GF-D8 (cell line): ENCODE measurements at places on chromosomes 13 and 19.

- DNase-seq: peak; percentile 86
Observed at GRCh38 chr19:10553943-10554381, 10.3 kb downstream of the ATG4D start.

GRCh38 chr19:43574424-43575155, 737 bp downstream of the XRCC1 start:
- DNase-seq: no peak

- DNase-seq: peak; percentile 78
Observed at GRCh38 chr19:6674868-6675305, 4.9 kb upstream of the TNFSF14 start.

- no peak for DNase-seq
Observed at GRCh38 chr13:50214514-50214913, 199.3 kb downstream of the KCNRG start.

DNA sequence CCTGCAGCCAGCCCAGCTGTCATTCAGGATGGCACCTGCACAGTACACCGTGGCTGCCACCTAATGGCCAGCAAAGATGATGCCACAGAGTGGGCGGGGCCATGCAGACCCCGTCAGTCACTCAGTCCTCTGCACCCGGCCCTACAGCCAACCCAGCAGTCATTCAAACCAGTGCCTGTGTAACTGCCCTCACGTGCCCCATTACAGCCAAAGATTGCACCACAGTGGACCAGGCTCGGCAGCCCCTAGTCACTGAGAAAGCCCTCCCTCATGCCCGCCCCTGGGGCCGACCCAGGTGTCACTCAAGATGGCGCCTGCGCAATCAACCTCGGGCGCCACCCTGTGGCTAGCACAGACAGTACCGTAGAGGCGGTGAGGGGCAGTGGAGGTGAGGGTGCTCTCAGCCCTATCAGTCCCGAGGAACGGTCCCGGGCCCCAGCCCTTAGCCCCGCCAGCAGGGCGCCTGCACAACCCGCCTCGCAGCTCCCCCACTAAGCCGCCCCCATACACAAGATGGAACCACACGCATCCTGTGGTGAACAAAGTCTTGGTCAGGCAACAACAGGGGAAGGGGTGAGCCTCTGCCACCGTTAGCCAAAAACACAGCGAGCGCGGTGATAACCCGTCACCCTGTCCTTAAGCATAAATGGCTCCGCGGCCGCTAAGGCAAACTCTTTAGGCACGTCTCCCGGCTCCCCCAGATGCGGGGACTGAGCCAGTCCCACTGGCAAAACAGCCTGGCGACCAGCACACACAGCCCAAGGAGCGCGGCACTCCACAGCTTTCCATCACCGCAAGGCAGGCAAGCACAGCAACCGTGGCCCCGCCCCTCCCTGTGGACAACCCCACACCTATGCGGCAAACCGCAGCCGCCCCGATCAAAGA, 2.3 kb downstream of the PEG3 start:
- peak; percentile 8 for DNase-seq

DNA sequence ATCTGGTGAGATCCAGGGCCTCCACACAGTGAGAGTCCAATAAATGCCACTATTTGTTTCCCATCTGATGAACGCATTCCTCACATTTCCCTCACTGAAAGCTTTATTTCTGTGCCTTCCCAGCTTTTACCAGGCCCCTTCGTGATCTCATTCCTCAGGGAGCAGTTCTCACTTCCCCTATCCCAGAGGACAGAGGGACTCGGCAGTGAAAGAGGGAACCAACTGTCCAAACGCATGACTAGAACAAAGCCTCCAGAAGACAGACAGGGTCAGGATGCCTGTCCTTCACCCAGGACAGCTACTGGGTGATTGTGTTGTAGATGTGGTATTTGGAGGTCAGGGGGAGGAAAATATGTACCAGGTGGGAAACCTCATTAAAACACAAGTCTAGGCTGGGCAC, 2.0 kb upstream of the ZBTB45 start:
- no peak for DNase-seq

GRCh38 chr13:98225036-98225940, 48.2 kb upstream of the RNF113B start:
- DNase-seq: no peak

- no peak for DNase-seq
Observed at GRCh38 chr19:7969555-7969939, 26.1 kb upstream of the TIMM44 start.

- no peak for DNase-seq
Observed at GRCh38 chr13:94318418-94318817, 161.1 kb downstream of the DCT start.

GRCh38 chr13:49218493-49219051, 1.6 kb upstream of the MLNR start:
- DNase-seq: no peak

DNA sequence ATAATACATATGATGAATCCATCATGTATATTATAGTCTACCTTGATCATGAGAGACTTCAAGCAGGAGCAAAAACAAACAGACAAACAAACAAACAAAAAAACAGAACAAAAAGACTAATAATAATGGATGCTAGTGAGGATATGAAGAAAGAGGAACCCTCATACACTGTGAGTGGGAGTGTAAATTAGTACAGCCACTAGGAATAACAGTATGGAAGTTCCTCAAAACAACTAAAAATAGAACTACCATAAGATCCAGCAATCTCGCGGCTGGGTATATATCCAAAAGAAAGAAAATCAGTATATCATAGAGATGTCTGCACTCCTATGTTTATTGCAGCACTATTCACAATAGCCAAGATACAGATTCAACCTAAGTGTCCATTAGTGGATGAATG, 7.0 kb upstream of the DLEU7 start:
- DNase-seq: no peak

GRCh38 chr13:48542138-48542537, 9.3 kb upstream of the RCBTB2 start:
- no peak for DNase-seq

GRCh38 chr13:113630804-113631203, 27.2 kb downstream of the ATP4B start:
- DNase-seq: no peak
